Stimulated activated CD4-positive, alpha-beta T cell treated with anti-CD3 and anti-CD28 coated beads, Interleukin-1b, Interleukin-23, amount 100 ng/mL, for 48 hours (primary cell): ENCODE measurements at places on chromosomes 16 and 17.
A peak's percentile ranks its signal among the peaks of the same experiment; 100 is the strongest.

DNA sequence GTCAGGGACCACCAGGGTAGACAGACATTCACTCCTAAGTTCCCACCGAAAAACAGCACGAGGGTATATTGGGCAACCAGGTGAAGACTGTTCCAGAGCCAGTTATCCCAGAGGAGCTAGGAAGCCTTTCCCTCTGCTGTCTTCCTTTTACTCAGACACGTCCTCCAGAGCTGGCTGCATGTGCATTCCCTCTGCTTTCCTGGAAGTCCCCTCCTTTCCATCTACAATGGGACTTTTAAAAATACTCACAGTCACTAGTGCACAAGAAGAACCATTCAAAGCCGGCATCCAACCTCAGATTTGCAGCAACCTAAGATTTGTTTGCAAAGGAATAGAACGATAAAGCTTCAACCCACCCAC, 32.5 kb upstream of the CRISPLD2 start:
- DNase-seq, result no peak

DNA sequence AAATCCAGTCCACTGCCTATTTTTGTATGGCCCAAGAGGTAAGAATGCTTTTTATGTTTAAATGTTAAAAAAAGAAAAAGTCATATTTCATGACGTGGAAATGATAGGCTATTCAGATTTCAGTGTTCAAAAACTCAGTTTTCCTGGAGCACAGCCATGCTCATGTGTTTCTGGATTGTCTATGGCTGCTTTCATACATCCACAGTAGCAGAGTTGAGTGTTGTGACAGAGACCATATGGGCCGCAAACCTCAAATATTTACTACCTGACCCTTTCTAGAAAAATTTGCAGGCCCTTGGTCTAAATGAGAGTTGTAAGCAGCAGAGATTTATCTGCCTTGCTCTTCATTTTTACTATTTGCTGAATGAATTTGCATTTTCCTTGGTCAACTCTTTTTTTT, 264.1 kb downstream of the CBLN1 start:
- no peak for DNase-seq

- no peak for DNase-seq
These were observed 69.2 kb upstream of the DOC2B start for GRCh38 chr17:250487-251300.

DNA sequence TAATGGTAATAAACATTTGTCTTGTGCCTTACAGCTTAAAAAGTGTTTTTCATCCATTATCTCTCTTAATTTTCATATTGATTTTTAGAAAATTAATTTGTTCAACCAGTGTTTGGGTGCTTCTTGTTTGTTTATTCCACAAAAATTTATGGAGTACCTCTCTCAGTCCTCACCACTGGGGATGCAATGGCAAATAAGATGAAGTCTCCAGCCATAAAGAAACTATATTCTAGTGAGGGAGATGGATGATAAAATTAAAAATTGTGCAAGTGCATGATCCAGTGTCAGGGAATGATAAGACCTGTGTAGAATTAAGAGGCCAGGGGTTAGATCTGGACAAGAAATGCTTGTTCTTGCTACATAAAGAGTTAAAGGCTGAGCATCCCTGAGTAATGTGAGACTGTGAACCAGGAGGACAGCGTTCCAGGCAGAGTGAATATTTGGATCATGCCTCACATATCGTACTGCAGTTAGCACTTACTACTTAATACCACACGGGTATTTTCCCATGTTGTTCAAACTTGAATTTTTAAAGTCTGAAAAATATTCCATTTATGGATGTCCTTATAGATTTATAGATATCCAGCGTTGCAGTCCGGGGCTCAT, 535.7 kb upstream of the HSBP1 start:
- DNase-seq, result no peak

DNA sequence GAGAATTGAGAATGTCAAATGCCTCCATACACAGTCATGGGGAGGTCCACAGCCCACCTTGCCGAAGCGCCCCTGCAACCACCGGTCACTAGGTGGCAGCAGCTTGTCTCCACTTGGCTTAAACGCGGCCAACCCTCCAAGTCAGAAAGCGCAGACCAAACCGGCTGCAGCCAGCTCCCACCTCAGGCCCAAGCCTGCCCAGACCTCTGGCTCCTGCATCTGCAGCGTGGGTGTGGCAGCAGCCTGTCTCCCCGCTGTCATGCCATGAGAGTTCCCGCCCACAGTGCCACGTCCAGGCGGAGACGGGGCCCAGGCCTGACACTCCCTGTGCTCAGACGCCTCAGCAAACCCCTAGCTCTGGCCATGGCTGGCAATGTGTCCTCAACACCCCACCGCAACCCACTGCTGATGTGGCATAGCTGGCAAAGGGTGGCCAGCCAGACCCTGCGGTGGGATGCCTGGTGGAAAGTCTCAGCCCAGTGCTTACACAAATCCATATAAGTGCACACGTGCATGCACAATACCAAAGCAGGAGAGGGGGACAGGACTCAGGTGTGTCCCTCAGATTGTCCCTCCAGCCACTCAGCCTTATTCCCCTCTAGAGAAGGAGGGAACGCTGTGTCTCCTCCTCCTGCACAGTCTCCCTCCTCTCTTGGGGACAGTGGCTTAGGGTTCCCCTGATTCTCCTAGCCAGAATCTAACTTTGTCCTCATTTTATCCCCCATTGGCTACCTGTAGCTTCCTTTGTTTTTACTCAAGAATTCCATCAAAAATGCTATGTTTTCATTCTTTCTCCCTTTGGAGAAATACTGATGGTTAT, 10.9 kb downstream of the COPZ2 start:
- peak; percentile 76 for DNase-seq

DNA sequence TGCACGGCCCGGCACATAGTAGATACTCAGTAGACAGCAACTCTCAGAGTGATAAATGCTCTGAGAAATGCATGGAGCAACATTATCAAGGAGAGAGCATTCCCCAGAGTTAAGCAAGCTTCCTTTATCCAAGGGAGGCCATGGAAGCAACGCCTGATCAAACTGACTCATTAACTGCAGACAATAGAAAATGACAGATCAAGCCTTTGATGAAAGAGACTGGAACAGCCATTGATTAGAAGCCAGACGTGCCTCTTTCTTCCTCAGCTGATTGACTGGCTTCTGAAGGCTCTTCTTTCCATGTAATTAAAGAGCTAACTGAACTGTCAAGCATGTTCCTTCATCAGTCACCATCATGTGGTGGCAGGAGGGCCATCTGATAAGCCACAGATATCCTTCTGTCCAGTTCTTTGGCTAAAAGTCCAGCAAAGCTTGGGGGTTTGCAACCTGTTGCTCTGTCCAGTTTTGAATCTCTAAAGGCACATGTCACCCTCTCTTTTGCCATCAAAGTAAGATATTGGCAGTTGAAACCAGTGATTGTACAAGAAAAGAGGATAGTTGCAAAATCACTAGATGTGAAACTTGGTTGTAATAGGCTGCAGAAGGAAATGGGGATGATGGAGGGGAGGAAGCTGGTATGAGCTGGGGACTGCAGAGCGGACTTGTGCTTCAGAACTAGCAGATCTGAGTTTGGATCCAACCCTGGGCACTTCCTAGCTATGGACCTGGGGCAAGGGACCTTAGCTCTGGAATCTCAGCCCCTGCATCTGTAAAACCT, 188.0 kb downstream of the HAPSTR1 start:
- no peak for DNase-seq

DNA sequence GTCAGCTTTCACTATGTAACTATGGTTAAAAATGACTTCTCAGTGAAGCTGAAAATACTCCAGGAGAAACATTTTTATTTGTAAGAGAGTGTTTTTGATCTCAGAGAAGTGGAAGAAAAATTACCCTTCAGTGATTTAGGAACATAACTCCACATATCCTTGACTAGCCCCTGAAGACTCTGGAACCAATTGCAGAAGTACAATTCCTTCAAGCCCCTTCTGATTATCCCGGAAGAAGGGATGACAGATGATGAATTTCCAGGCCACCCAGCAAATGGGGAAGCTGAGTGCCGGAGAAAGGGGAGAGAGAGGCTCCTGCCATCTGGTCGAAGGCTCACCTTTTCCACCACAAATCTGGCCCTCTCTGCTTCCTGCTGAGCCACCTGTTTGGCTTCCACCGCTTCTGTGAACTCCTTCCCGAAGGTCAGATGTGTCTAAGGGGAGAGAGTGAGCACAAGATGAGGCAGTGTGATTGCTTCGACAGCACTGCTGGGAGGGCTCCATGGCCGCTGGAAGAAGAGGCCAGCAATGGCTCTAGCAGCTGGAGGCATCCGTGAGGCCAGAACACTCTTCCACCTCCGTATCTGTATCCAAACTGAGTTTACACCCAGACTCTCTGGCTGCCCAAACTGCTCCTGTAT, 8.1 kb downstream of the PHB1 start:
- no peak for DNase-seq

- DNase-seq, result peak; percentile 21
These were observed 48.0 kb upstream of the CDYL2 start for GRCh38 chr16:80852261-80852872.

GRCh38 chr17:16938496-16939207, 33.3 kb downstream of the TNFRSF13B start:
- DNase-seq, result no peak

DNA sequence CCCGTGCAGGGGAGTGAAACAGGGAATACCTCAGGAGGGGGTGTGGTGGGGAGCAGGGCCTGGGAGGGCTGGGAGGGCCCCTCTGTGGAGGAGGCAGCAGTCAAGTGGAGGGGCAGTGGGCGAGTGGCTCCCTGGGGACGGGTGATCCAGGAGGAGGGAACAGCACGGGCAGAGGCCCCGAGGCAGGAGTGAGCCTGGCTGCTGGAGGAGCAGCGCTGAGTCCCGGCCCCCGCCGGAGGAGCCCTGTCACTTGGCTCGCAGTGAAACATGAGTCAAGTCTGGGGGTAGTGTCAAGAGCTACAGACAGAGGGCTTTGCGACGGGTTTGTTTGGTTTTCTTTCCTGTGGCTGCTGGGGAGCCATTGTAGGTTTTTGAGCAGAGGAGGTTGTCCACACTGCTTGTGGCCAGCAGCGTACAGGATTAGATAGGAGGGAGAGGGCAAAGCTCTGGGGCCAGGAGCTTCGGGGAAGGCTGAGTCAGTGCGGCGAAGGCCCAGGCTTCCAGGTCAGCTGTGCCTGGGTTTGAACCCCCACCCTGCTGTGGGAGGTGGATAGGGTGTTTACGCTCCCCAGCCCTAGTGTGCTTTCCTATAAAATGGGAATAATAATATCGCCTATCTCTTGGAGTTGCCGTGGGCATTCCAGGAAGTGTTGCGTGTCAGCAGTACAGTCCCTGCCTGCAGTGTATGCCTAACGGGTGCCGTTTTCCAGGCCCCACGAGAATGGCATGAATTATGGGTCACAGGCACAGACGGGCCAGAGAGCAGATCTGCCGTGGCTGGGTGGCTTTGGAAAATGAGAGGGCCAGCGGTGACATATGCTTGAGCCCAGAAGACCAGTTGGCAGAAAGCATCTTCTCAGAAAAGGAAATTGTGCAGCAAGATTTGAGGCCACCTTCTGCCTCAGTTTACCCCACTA, 115.9 kb upstream of the CIBAR2 start:
- DNase-seq, result no peak

DNA sequence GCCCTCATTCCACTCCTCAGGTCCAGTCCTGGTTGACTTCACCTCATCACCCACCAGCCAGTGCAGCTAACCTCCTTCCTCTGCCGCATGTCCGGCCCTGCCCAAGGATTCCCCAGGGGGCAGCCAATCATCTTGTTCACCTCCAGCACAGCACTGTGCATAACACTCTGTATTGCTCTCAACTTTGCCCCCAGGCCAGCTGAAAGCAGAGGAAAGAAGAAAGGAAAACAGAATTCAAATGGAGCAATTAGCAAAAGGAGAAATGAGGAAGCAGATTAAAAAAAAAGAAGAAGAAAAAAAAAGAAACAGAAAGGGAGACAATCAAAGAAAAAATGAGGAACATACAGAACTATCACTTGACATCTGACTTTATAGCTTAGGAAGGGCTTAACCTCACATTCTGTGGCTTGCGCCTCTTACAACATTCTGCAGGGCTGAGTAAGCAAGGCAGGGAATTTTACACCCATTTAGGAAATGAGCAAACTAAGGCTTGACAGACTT, 26.1 kb downstream of the GAS7 start:
- DNase-seq, result no peak

DNA sequence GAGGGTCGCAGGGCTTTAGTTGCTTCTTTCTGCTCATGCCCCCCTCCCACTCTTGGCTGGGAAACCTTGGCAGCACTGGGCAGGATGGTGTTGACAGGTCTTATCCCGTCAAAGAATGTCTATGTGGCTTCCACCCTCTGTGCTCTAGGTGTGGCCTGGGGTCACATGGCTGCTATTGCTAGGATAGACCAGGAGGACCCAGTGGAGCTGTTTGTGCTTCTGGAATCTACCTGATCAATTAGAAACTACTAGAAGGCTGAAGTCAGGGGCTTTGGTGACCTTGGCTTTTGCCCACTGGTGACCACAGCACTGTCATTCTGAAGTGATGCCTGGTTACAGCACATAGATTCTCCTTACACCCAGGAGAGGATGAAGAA, 105.8 kb downstream of the CMIP start:
- no peak for DNase-seq

DNA sequence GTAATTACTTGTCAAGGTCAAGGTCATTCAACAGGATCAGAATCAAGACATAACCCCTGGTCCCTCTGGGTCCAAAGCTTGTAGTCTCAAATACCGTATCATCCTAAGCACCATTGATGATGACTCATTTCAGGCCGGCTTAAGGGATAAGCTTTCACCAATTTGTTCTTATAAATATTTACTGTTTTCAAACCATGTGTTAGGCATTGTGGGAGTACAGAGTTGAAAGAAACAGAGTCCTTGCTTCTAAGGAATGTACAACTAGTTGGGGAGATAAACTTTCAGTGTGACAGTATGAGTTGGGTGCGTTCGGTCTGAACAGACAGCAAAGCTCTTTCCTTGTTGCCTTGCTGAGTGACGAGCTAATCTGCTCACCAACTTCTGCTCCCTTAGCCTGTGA, 183.5 kb upstream of the MAF start:
- no peak for DNase-seq

GRCh38 chr17:14330492-14330962, 29.6 kb downstream of the HS3ST3B1 start:
- no peak for DNase-seq

DNA sequence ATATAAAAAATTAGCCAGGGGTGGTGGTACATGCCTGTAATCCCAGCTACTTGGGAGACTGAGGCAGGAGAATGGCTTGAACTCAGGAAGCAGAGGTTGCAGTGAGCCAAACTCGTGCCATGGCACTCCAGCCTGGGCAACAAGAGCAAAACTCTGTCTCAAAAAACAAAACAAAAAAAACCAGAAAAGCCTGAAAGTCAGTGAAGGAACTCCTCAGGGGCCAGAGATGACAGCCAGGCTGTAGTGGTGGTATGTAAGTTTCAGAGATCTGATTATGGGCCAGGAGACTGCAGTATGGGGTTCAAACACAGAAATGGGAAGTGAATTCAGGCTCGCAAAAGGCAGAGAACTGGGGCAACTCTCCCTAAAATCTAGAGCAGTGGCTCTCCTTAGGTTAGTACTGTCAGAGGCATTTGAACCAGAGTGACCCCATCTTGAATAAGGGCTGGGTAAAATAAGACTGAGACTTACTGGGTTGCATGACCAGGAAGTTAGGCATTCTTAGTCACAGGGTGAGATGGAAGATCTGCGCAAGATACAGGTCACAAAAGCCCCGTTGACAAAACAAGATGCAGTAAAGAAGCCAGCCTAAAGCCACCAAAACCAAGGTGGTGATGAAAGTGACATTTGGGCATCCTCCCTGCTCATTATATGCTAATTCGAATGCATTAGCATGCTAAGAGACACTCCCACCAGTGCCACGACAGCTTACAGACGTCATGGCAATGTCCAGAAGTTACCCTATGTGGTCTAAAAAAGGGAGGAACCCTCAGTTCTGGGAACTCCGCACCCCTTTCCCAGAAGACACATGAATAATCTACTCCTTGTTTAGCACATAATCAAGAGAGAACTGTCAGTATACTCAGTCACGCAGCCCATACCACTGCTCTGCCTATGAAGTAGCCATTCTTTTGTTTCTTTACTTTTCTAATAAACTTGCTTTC, 120.2 kb upstream of the XYLT1 start:
- peak; percentile 75 for DNase-seq
